Transverse colon (tissue), 4 donors: ENCODE measurements at places on chromosomes 5 and 9. TPM values are rescaled to one million over a fixed set of nuclear protein-coding genes. Genes with fewer than 3 reads are reported as not detected.
A peak's percentile ranks its signal among the peaks of the same experiment; 100 is the strongest.

GRCh38 chr5:13987843-13988464 lies 43.5 kb upstream of the DNAH5 start:
- H3K27me3 ChIP-seq: no peaks in the 10 kb centered on the region
- peak; percentile 37 for DNase-seq
- H3K4me1 ChIP-seq: no peaks in the 10 kb centered on the region
- no peaks in the 10 kb centered on the region for H3K36me3 ChIP-seq
- H3K27ac ChIP-seq: no peak overlapping the region
- no peak overlapping the region for H3K4me3 ChIP-seq

DNA sequence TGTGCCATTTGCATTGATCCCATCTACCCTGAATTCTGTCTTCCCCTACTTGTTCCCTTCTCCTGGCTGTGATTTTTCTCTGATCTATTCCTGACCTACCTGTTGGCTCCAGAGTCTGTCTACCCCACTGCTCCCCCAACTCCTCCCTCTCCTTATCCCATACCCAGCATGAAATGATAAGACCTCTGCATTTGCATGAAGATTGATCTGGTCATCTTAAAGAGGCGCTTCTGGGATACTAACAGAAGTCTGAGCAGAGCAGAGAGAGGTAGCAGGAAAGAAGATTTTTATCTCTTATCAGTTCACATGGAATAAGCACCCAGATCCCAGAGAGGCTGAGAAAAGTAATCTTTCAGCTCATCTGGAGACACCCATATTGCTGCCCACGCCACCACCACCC lies 18.3 kb upstream of the GLIPR2 start:
- DNase-seq: no peak
- no peaks in the 10 kb centered on the region for H3K36me3 ChIP-seq
- H3K4me1 ChIP-seq: no peaks in the 10 kb centered on the region
- no peak overlapping the region for H3K27ac ChIP-seq

The FRRS1L gene
- 0.96 TPM for total RNA-seq

The IL3 gene
- total RNA-seq: not detected

The SLC27A4 gene
- total RNA-seq: 92.4 TPM
